ENCODE measurements at places on chromosomes 2 and 18. TPM values are rescaled to one million over a fixed set of nuclear protein-coding genes. Genes with fewer than 3 reads are reported as not detected.

The CHRND gene
- total RNA-seq = not detected

- H3K4me3 ChIP-seq = no peak overlapping the region
- H3K27ac ChIP-seq = no peak overlapping the region
- H3K4me1 ChIP-seq = no peaks in the 10 kb centered on the region
- H3K36me3 ChIP-seq = no peaks in the 10 kb centered on the region
- no peak for DNase-seq
Measured at GRCh38 chr2:161979490-161979889, 94.5 kb downstream of the DPP4 start.

The GPBAR1 gene
- total RNA-seq = 0.42 TPM

- no peak for DNase-seq
- H3K27ac ChIP-seq = no peak overlapping the region
- H3K4me3 ChIP-seq = no peak overlapping the region
- H3K27me3 ChIP-seq = no peaks in the 10 kb centered on the region
Measured at GRCh38 chr2:233835230-233836186, 18.8 kb downstream of the HJURP start.

GRCh38 chr18:54825601-54826344 is 2.5 kb upstream of the RAB27B start:
- no peak for DNase-seq
- no peak overlapping the region for H3K27ac ChIP-seq
- peaks cover 13% of the 10 kb centered on the region for H3K4me1 ChIP-seq
- no peak overlapping the region for H3K4me3 ChIP-seq
- no peaks in the 10 kb centered on the region for H3K27me3 ChIP-seq

The PRKAG3 gene
- not detected for total RNA-seq

DNA sequence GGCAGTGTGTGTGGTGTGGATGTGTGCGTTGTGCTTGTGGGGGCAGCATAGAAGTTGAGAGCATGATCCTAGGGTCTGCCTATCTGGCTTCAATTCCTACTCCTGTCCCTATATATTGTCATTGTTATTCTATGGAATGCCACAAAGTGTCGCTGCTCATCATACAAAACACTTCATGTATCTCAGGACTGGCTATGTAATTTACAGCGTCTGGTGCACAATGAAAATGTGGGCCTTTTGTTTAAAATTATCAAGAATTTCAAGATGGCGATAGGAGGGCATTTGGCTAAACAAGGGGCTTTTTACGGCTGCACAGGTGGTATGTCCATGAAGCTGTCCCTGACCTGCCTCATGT is 3.4 kb downstream of the SERPINB2 start:
- no peak overlapping the region for H3K27ac ChIP-seq
- no peaks in the 10 kb centered on the region for H3K36me3 ChIP-seq
- DNase-seq = no peak
- no peaks in the 10 kb centered on the region for H3K4me1 ChIP-seq

GRCh38 chr2:194619366-194619765 is 1037.7 kb upstream of the SLC39A10 start:
- no peak overlapping the region for H3K27ac ChIP-seq
- no peaks in the 10 kb centered on the region for H3K27me3 ChIP-seq
- no peak for DNase-seq
- no peak overlapping the region for H3K4me3 ChIP-seq
- H3K4me1 ChIP-seq = no peaks in the 10 kb centered on the region

DNA sequence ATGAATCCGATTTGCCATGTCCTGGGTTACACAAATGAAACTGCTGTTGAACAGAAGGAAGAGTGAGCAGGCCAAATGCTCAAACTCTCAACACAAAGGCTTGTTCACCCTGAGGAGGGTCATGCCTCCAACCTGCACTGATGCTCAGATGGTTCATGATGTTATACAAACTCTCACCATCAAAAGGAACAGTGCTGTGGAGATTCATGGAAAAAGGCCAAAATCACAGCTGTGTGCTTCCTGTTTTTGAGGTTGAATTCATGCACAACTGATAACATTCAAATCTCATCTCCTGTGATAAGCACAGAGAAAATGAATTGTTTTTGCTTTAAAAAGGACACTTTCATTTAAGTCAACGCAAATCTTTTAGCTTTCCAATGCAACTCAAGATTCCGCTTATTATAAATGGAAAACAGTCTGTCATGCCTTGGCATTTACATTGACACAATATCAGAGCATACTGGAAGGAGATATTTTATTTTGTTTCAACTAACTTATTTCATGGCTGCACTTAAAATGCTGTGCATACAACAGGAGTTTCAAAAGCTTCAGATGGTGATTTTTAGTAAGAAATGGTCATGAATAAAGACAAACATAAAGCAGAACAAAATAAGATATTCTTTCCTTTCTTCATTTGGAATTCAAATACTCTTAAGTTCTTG is 22.2 kb upstream of the TTN start:
- H3K36me3 ChIP-seq = no peaks in the 10 kb centered on the region
- H3K4me1 ChIP-seq = no peaks in the 10 kb centered on the region
- DNase-seq = no peak
- no peak overlapping the region for H3K27ac ChIP-seq
- H3K4me3 ChIP-seq = no peak overlapping the region

- no peak overlapping the region for H3K4me3 ChIP-seq
- no peaks in the 10 kb centered on the region for H3K36me3 ChIP-seq
- no peak overlapping the region for H3K27ac ChIP-seq
- H3K27me3 ChIP-seq = no peaks in the 10 kb centered on the region
Measured at GRCh38 chr2:15224641-15225040, 336.5 kb downstream of the NBAS start.

GRCh38 chr2:149860276-149860921 is 272.8 kb upstream of the MMADHC start:
- no peaks in the 10 kb centered on the region for H3K36me3 ChIP-seq
- no peak for DNase-seq
- H3K27ac ChIP-seq = no peak overlapping the region
- no peak overlapping the region for H3K4me3 ChIP-seq

The MYCN gene
- not detected for total RNA-seq

The VWA3B gene
- total RNA-seq = not detected

DNA sequence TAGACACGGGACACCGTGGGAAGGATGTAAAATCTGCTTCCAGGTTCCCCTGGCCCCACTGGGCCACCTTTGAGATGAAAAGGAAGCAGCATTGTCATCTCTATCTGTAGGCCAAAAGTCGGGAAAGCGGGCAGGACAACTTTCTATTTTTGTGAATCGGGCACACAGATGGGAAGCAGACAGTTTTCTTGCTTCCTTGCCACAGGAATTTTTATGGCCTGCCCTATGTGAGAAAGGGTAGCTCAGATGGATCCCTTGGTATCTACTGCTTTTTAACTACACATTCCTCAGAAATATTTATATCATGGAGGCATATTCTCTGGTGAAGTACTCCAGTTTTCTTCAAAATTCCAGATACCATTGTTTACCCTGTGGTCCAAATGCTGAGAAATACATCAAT is 735.5 kb downstream of the CBLN2 start:
- H3K27me3 ChIP-seq = no peaks in the 10 kb centered on the region
- no peak overlapping the region for H3K27ac ChIP-seq
- no peak overlapping the region for H3K4me3 ChIP-seq
- DNase-seq = no peak

DNA sequence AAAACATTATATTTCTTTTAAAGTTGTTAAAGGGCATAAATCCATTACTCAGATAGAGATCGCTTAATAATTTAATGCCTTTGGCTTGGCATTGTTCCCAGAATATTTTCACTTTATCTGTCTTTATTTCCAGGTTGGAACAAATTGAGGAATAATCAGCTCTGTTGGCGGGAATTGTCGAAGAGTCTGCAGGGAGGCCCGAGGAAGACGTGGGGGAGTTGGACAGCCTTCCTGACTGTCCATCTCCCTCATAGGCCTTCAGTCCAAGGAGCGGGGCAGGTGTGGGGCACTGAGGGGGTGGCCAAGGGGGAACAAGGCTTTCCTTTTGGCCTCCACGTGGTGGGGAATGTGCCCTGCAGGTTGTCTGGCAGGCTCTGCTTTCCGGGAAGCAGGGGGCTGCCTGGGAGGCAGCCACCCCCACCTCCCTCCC is 179.6 kb downstream of the ZBTB7C start:
- no peak overlapping the region for H3K4me3 ChIP-seq
- H3K27me3 ChIP-seq = no peaks in the 10 kb centered on the region
- peaks cover 6% of the 10 kb centered on the region for H3K4me1 ChIP-seq
- H3K36me3 ChIP-seq = no peaks in the 10 kb centered on the region
